ENCODE measurements at places on chromosomes 2 and 18.

GRCh38 chr2:129936334-129936934 lies 43.0 kb upstream of the RAB6C start:
- DNase-seq = peak; percentile 76

GRCh38 chr2:46116150-46116549 lies 181.1 kb upstream of the EPAS1 start:
- DNase-seq = no peak

DNA sequence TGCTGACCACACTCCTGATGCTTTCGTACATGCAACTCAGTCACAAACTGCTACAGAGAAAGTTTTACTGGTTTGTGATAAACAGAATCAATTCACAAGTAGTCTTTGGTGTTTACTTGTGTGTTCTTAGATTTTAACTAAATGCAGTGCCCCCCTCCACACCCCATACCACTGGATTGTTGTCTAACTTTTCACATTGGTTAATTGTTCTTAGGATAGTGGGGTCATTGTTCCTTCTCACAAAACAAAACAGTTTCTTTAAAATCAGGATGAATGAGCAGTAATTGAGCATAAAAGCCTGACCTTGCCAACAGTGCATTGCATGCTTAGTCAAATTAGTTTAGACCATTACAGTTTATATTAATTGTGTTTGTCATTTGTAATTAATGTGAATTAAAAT lies 14.1 kb upstream of the PNPT1 start:
- no peak for DNase-seq

DNA sequence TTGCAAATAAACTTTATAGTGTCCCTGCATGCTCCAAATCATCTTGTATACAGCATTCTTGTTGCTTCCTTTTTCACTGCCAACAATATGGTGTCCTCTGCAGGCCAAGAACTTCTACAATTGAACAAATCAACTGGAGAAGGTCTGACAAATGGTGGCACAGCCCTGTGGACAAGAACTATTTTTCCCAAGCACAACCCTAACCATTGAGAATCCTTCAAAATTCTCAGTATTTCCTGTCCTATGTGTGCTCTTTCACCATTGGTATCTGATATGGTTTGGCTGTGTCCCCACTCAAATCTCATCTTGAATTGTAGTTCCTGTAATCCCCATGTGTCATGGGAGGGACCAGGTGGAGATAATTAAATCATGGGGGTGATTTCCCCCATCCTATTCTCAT lies 865.1 kb upstream of the ACVR2A start:
- DNase-seq = no peak

DNA sequence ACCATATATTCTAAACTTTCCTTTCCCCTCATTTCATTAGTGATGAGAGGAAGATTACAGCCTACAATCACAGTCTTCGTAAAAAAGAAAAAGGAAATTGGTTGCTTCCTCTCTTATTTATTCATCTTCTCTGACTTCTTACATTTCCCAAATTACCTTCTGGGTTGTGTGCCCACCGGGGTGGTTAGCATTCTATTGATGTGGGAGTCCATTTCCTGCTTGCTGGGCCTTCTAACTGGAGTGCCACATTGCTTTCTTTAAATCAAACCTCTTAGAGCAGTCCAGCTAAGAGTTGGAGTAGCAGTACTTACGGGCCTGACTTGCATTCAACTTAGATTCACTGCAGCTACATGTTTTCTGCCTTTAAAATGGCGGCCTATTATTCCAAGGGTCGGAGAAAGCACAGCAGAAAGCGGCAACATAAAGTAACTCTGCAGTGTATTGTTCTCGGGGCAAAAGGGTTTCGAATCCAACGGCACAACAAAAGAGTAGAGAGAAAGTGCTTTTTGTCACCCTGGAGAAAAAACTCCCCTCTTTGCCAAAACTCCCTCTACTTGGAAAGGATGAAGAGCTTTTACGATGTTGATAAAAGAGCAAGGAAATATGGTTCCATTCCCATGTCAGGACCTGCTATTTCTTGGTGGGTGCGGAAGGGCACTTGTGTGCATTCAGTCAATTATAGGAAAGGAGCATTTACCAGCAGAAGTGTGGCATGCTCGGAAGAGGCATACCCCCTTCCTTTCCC lies 110.6 kb upstream of the DLX2 start:
- DNase-seq = no peak

DNA sequence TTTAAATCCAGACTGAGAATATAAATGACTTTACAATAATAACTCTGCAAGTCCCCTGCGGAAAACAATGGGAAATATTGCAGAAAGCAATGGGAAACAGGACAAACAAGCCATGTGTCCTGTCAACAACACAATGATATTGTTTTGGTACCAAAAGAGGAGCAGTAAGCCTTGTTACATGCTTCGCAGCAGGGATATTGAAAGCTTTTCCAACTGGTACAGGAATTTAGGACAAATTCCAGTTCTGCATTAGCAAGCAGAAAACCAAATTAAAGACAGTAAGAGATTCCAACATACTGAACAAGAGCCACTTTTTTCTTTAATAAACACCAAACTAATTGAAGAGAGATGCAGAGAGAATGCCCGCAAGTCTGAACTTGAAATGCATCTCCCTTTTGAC lies 30.0 kb downstream of the FRZB start:
- no peak for DNase-seq

- peak; percentile 47 for DNase-seq
Measured at GRCh38 chr2:27717070-27717795, 53.5 kb downstream of the SLC4A1AP start.

- no peak for DNase-seq
Measured at GRCh38 chr18:26826656-26827235, 38.8 kb downstream of the AQP4 start.

DNA sequence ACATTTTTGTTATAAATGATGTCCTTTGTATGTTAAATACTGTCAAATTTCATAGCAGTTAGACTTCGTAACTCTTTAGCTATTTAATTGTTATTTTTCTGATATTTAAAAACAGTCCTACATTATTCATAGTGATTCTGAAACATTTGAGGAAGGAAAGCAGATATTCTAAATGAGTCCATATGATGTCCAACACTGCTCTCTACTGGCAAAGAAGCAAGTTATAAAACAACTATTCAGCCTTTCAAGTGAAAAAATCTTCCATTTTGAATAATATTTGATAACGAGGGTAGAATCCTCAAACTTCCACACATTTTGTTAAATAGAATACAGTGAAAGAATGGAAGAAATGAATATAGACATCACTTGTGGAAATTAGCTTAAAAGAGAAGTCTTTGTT lies 220.8 kb downstream of the GULP1 start:
- DNase-seq = no peak

DNA sequence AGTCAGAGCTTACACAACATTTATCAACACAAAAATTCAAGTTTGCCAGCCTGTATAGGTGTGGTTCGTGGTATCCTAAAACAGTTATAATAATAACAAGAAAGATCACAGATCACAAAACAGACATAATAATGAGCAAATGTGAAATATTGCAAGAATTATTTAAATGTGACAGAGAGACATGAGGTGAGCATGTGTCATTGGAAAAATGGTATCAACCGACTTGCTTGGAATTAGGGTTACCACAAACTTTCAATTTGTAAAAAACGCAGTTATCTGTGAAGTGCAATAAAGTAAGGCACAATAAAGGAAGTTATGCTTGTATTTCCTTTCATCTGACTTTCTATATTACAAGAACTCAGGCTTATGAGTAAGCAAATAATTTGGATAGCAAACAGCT lies 116.8 kb downstream of the IKZF2 start:
- no peak for DNase-seq

DNA sequence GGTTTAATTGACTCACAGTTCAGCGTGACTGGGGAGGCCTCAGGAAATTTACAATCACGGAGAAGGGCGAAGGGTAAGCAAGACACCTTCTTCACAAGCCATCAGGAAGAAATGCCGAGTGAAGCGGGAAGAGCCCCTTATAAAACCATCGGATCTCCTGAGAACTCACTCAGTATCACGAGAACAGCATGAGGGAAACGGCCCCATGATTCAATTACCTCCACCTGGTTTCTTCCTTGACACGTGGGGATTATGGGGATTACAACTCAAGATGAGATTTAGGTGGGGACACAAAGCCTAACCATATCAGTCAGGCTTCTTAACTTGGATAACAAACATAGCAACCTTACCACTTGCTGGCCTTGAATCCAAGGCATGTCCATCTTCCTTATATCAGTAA lies 289.0 kb upstream of the STON1 start:
- no peak for DNase-seq

- DNase-seq = no peak
Measured at GRCh38 chr18:44730803-44731529, 50.3 kb downstream of the SETBP1 start.

- peak; percentile 50 for DNase-seq
Measured at GRCh38 chr2:30225131-30225762, 6.1 kb upstream of the LBH start.

DNA sequence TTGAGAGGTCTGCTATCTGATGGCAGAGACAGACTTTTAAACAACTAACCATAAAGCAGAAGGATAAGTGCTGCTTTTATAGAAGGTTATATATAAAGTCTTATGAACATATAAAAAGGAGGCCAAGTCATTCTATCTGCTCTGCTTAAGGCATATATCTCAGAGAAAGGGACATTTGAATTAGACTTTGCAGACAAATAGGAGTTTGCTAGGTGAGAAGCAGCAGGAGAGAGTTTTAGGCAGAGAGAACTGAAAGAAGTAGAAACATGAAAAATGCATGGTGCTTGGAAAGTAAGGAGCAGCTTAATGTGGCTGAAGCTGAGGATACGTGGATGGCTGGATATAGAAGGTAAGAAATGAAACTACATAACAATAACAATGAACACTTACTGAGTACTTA lies 65.4 kb downstream of the LYPD1 start:
- no peak for DNase-seq

DNA sequence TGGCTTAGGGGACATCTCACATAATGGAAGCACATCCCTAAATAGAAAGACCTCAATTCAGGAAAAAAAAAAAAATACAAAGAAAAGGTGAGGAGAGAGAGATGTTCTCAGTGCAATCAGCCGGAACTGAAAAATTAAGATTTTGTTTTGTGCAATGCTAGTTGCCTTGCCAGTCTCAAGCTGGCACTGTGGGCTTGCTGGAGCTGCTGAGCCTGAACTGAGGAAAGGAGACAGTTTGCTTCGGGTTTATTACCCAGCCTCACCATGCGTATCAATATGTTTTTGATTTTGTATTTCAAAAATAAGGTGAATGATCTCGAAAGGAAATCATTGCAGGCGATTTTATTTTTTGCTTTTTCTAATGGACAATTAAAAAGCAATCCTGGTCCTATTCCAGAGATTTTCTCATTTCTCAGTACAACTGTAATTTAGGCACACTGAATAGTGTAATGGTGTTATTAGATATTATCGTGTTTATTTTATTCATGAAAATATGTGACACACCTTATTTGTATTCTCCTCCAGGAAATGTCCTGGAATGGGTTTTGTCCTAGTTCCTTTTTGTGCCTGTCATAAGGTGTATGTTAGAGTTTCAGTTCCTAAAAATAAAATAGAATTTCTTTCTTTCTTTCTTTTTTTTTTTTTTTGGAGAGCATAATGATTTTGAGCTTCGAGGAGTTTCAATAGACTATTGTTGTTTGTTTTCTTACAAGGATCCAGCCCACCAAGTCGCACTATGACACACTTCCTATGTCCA lies 72.8 kb upstream of the ZEB2 start:
- no peak for DNase-seq

DNA sequence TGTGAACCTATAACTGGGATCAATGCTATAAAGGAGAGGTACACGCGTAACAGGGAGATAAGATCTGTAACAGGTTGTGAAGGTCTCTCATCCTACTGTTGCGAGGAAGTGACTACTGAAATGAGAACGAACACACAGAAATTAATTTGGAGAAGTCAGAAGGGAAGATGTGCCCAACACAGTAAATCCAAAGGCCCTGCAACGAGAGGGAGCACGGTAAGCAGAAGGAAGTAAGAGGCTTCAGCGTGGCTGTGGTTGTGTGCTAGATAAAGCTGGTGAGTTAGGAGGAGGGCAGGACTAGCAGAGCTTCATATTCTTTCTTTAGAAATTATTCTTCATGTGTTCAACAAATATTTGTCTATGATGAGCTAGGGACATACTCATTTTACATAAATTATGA lies 2.5 kb upstream of the ATG16L1 start:
- DNase-seq = no peak

GRCh38 chr18:6207941-6208340 lies 206.8 kb downstream of the L3MBTL4 start:
- DNase-seq = no peak

- DNase-seq = no peak
Measured at GRCh38 chr2:126930970-126931590, 32.4 kb downstream of the TEX51 start.

DNA sequence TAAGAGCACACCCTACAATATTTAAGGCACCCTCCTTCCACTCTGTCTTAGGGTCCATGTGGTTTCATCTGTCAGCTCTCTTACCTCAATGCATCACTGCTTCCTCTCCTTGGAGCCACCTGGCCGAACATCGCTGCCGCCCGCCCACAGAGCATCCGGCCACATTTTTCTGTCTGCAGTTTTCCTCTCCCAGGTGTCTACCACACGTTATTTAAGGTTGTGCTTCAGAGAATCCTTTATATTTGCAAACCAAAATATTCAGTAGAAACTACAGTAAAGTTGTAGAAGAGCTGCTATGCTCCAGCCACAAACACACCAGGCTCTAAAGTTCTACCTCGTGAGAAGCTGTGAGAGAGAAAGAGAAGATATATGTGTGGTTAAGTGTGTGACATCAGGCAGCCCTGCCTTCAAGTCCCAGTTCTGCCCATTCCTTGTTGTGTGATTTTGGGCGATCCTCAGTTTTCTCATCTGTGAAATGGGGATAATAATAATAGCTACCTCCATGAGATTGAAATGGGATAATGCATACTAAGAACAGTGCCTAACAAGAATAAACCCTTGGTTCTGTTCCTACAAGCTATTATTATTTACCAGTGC lies 4.9 kb upstream of the STK17B start:
- peak; percentile 80 for DNase-seq

DNA sequence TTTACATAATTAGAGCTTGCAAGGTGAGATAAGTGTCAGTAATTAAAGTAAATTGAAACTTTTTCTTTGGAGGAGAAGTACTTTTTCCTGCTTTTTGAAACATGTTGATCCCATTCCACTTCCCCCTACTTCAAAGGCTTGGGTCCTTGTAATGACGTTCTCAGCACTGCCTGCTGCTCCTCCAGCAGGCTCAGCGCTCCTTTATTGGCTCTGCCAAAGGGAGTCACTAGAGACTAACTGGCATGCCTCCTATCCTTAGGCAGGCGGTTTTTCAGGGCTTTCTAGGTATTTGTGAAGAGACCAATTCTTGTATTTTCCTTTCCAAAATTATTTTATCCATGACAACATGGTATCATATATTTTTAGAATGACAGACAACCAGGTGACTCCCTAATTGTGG lies 43.9 kb upstream of the ACADL start:
- DNase-seq = no peak

DNA sequence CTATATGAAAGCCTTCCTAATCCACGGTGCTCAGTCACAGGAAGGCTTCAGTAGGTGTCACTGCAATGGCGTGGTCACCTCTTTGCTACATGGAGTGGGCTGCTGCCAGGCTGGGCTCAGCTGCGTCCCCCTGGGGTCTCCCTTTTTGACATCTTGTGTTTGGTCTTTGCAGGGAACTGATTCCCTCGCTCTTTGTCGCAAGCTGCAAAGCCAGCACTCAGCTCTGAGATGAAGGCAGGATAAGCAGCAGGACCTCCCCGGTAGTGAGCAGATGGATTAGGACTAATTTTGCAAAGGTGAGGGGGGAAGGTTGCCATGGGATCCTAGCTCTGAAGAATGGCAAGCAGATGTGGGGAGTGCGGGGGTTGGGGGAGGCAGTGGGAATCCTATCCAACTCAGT lies 173.9 kb upstream of the ARL4C start:
- DNase-seq = no peak

Data from activated CD4-positive, alpha-beta T cell treated with anti-CD3 and anti-CD28 coated beads, Interleukin-2, amount 50 U/mL, for 48 hours (primary cell).